Body of pancreas (tissue), 4 donors: ENCODE measurements at places on chromosomes 2 and 18. TPM values are rescaled to one million over a fixed set of nuclear protein-coding genes. Genes with fewer than 3 reads are reported as not detected.

Gene SCYGR4
- not detected for total RNA-seq

Gene SNTG2
- 11.9 TPM for total RNA-seq

DNA sequence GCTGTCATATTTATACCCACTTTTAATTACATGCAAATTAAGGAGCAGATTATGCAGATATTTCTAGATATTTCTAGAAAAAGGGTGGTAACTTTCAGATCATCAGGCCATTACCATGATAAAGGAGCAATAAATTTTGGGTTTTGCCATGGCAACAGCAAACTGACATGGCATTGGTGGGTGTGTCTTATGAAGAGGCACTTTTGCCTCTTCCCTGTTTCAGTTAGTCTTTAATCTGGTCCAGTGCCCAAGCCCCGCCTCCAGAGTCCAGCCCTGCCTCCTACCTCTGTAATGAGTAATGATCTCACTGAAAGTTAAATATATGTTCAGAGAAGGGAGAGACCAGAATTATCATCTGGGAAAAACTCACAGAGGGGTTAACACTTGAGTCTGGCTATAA lies 124.8 kb downstream of the SCG2 start:
- no peaks in the 10 kb centered on the region for H3K4me1 ChIP-seq
- DNase-seq = no peak
- H3K36me3 ChIP-seq = no peaks in the 10 kb centered on the region
- H3K27me3 ChIP-seq = no peaks in the 10 kb centered on the region
- no peak overlapping the region for H3K27ac ChIP-seq

DNA sequence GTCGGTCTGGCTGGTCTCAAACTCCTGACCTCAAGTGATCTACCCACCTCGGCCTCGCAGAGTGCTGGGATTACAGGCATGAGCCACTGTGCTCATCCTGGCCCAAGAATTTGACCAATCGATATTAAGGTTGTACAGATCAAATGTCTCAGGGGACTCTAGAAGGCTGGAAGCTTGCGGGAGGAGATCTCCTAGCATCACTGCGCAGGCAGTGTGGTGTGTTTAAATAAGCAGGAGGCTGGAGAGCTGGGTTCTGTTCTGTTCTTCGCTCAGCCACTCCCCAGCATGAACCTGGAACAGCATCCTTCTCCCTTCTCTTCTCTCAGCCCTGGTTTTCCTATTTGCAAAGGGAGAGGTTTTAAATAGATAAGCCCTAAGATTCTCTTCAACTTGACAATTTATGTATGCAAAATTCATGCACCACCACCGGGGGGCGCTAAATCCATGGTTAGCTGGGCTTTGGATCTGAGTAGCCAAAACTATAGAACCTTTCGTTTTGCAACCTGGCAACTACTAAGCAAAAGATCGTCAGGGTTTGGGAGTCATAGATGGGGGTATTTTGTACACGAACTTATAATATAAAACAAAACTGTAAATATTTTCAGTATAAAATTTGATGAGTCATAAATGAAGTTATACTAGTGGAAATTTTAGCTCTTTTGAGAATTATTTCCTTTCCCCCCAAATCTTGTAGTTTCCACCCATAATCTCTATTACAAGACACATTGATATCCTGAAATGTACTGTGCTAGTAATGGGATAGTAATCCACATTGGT lies 60.6 kb downstream of the SLC16A14 start:
- H3K27me3 ChIP-seq = no peaks in the 10 kb centered on the region
- H3K4me1 ChIP-seq = no peaks in the 10 kb centered on the region
- H3K36me3 ChIP-seq = no peaks in the 10 kb centered on the region
- H3K27ac ChIP-seq = no peak overlapping the region

GRCh38 chr2:3356799-3357198 lies 20.8 kb downstream of the EIPR1 start:
- peaks cover 22% of the 10 kb centered on the region for H3K4me1 ChIP-seq
- no peaks in the 10 kb centered on the region for H3K27me3 ChIP-seq
- no peak overlapping the region for H3K4me3 ChIP-seq
- DNase-seq = no peak
- peak overlapping the region; percentile 72 for H3K27ac ChIP-seq

DNA sequence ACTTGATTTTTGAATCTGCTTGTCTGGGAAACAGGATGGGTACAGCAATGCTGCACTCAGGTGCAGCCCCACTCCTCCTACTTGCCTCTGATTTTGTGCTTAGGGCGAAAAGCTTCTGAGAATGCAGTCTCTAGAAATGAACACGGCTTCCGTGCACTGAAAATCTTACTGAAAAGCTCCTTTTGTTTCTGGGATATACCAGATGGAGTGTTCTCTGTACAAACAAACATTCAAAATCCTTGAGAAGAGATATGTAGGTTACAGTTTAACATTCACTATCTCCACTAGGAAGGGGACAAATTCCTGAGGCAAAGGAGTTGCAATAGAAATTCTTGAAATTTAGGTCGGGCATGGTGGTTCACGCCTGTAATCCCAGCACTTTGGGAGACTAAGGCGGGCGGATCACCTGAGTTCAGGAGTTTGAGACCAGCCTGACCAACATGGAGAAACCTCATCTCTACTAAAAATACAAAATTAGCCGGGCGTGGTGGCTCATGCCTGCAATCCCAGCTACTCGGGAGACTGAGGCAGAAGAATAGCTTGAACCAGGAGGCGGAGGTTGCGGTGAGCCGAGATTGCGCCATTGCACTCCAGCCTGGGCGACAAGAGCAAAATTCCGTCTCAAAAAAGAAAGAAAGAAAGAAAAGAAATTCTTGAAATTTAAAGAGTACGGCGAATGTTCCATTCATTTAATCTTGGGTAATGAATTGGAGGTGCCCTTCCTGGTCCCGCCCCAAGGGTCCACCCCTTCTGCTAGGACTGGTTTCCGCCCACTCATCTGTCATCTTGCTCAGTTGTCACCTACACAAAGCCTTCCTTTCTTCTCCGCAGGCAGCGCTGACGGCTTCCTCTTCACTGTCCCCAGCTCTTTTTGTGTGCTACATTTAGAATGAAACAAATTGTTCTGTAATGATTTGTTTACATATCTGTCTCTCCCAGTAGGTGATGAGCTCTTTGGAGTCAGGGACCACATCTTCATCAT lies 92.4 kb downstream of the SOCS6 start:
- DNase-seq = peak; percentile 72
- H3K4me3 ChIP-seq = no peak overlapping the region
- H3K36me3 ChIP-seq = no peaks in the 10 kb centered on the region
- H3K27ac ChIP-seq = peak overlapping the region; percentile 48

- H3K27me3 ChIP-seq = no peaks in the 10 kb centered on the region
- no peak overlapping the region for H3K4me3 ChIP-seq
- DNase-seq = no peak
- no peaks in the 10 kb centered on the region for H3K4me1 ChIP-seq
- no peak overlapping the region for H3K27ac ChIP-seq
These were observed 80.4 kb downstream of the MYO3B start for GRCh38 chr2:170258382-170258781.

DNA sequence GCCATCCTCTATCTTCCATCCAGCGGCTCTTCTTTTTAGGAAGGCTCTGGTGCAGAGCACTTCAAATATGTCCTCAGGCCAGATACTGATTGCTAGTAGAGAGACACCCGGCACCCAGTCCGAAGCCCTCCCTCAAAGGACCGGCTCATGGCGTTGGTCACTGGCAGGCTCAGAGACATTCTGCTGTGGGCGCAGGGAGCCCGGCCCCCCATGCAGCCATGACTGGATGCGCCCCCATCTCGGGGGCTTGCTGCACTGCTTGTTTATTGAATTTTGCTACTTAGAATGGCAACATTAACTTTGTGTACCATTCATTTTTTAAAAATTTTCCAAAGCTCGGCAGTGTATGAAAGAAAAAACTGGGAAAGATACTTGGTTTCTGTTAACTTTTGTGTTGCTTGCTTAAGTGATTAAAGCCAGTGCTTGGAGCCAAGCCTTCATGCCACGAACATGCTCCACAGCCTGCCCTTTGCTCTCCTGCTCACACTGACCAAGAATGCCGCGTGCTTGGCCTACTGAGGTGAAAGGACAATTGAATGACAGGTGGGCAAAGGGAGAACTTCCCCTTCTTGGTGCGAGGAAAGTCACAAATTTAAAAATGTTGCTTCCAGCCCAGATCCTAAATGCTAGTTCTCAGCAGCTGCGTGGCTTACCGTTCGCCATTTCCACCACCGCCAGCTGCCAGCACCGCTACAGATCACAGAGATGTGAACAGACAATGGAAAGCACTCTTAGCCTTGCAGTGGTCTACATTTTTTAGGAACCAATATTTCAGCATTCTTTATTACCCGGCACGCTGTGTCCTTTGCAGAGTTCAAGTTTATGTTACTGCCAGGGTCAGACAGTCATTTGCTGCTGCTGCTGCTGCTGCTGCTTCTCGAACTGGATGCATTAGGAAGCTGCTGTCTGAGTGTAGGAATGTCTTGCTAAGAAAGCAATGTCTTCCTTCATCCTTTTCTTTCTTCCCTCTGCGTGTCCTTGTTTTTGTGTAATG lies 76.7 kb downstream of the FAM210A start:
- no peaks in the 10 kb centered on the region for H3K27me3 ChIP-seq
- H3K4me3 ChIP-seq = no peak overlapping the region
- H3K36me3 ChIP-seq = no peaks in the 10 kb centered on the region
- no peaks in the 10 kb centered on the region for H3K4me1 ChIP-seq
- no peak overlapping the region for H3K27ac ChIP-seq
- DNase-seq = no peak

DNA sequence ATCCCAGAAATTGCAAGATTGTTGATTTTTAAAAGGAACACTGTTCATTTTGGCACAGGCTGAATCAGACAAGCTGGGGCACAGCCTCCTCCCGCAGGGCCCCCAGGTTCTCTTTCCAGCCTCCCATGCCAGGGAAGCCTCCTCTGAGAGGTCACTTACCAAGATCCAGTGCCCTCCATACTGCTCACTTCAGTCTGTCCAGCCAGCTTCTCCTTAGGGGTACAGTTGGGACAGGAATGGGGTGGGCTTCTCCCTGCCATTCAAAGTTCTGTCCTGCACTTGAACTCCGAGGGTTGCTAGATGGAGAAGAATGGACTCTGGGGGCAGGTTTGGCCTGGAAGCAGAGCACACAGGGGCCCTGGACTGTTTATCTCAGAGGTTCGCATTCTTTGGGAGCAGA lies 7.5 kb upstream of the CYP26B1 start:
- peaks cover under 1% of the 10 kb centered on the region for H3K4me1 ChIP-seq
- H3K36me3 ChIP-seq = no peaks in the 10 kb centered on the region
- DNase-seq = no peak
- no peak overlapping the region for H3K27ac ChIP-seq

GRCh38 chr2:113896791-113897190 lies 6.9 kb downstream of the ACTR3 start:
- no peaks in the 10 kb centered on the region for H3K27me3 ChIP-seq
- no peak overlapping the region for H3K4me3 ChIP-seq
- no peaks in the 10 kb centered on the region for H3K36me3 ChIP-seq
- peaks cover 86% of the 10 kb centered on the region for H3K4me1 ChIP-seq
- no peak overlapping the region for H3K27ac ChIP-seq
- DNase-seq = no peak

DNA sequence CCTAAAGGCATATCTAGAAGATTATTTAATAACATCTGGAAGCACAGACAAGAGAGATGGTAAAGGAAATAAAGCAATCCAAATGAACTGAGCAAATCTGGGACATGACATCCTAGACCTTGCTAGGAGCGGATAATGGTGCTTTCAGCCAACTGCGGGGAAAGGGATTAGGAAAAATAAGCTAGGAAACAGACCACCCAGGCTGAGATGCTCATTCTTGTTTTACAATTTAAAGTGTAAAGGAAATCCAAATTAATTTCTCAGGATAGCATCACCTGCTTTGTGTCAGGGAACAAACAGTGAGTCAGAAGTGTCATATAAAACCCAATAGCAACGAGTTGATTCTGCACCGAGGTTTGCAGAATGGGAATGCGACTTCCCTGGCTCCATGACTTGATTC lies 112.5 kb upstream of the CXCR4 start:
- H3K4me1 ChIP-seq = no peaks in the 10 kb centered on the region
- H3K36me3 ChIP-seq = no peaks in the 10 kb centered on the region
- no peak for DNase-seq
- H3K27ac ChIP-seq = no peak overlapping the region

GRCh38 chr2:226760412-226761194 lies 39.0 kb downstream of the IRS1 start:
- no peak overlapping the region for H3K4me3 ChIP-seq
- no peaks in the 10 kb centered on the region for H3K27me3 ChIP-seq
- H3K36me3 ChIP-seq = no peaks in the 10 kb centered on the region
- H3K4me1 ChIP-seq = peaks cover 22% of the 10 kb centered on the region
- no peak for DNase-seq

GRCh38 chr18:62745089-62745751 lies 29.9 kb downstream of the PHLPP1 start:
- H3K27me3 ChIP-seq = no peaks in the 10 kb centered on the region
- peaks cover 62% of the 10 kb centered on the region for H3K4me1 ChIP-seq
- H3K27ac ChIP-seq = no peak overlapping the region
- H3K4me3 ChIP-seq = no peak overlapping the region

DNA sequence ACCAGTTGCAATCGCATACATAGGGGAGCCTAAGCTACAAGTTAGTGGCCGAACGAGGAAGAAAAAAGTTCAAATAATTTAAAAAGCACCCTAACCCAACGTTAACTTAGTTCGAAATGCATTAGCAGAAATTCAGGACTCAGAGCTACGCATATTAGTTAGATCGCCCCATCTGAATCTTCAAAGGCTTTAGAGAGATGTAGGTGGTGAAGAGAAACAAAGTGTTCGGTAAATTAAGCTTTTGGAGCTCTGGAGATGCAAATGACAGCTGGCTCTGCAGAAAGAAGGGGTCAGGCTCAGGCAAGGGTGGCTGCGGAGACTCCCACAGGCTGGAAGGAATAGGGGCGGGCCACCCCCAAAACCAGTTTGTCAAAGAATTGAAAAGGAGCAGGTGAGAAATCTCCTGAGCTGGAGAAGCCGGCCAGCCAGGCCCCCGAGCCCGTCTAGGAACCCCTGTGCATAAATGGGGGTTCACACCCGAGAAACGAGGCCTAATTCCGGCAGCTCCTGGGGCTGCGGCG lies 621 bp downstream of the TXNL1 start:
- no peaks in the 10 kb centered on the region for H3K36me3 ChIP-seq
- no peaks in the 10 kb centered on the region for H3K27me3 ChIP-seq

- H3K27me3 ChIP-seq = no peaks in the 10 kb centered on the region
- H3K36me3 ChIP-seq = no peaks in the 10 kb centered on the region
- H3K4me1 ChIP-seq = peaks cover 47% of the 10 kb centered on the region
- no peak overlapping the region for H3K4me3 ChIP-seq
These were observed 40.1 kb downstream of the SLC4A1AP start for GRCh38 chr2:27703638-27704341.

GRCh38 chr2:221505605-221506004 lies 66.5 kb downstream of the EPHA4 start:
- no peak overlapping the region for H3K27ac ChIP-seq
- no peaks in the 10 kb centered on the region for H3K27me3 ChIP-seq
- H3K36me3 ChIP-seq = no peaks in the 10 kb centered on the region

GRCh38 chr2:70596739-70597138 lies 43.1 kb upstream of the TGFA start:
- no peaks in the 10 kb centered on the region for H3K36me3 ChIP-seq
- H3K4me1 ChIP-seq = no peaks in the 10 kb centered on the region
- no peaks in the 10 kb centered on the region for H3K27me3 ChIP-seq
- no peak overlapping the region for H3K27ac ChIP-seq
- no peak overlapping the region for H3K4me3 ChIP-seq
